ENCODE measurements at places on chromosomes 6 and 20.
A peak's percentile ranks its signal among the peaks of the same experiment; 100 is the strongest.

- no peak for DNase-seq
Measured at GRCh38 chr20:59460352-59460751, 144.0 kb upstream of the PHACTR3 start.

DNA sequence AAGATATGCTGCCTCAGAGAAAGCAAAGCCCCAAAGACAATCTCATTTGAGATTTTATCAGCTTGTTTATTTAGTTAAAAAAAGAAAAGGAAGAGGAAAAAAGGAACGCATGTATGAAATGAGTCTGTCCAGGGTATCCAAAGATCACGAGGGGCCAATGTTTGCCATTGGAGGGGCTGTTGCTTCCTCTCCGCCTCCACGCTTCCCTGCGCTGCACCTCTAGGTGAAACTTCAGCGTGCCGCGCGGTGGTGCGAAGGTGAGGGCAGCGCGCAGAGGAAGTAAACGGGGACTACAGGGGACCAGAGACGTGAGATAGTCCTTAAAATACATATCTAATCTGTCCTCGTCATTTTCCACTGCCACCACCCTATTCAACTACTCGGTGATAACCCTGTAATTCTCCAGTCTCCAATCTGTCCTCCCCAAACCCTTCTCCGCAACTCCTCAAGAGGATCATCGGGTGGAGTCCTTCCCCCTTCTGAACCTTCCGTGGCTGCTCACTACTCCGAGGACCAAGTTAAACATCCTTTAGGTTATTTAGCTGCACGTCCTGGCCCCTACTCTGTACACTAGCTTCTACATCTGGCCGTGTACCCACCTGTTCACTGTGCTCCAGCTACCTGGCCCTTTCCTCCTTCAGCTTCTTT, 1.1 kb upstream of the DCBLD1 start:
- no peak for DNase-seq

DNA sequence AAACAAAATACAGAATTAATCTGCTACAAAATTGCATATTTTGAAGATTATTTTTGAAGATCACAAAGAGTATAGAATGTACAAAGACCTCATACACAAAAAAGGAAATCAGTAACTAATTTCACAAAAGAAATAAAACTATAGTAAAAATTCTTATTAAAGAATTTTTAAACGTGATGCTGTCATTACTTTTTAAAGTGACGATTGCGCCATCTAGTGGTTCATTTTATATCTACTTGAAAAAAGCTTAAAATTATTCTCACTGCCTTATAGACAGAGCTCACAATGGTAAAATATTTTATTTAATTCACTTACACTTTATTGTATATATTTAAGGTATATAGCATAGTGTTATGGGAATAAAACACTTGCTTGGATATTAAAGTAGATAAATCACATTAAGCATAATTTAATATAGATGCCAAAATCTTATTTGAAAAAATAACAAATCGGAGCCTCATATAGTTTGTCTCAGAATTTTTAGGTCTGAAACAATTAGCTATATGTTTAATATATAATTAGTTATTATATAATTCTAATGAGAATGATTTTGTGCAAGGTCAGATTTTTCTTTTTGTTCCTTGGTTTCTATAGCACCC, 128.8 kb downstream of the PHF3 start:
- DNase-seq, result peak; percentile 41

GRCh38 chr20:39700528-39700927, 738.4 kb downstream of the DHX35 start:
- DNase-seq, result no peak

- no peak for DNase-seq
Measured at GRCh38 chr6:167469672-167470071, 144.8 kb downstream of the TTLL2 start.

GRCh38 chr6:137402143-137402680, 92.0 kb downstream of the OLIG3 start:
- no peak for DNase-seq

- peak; percentile 15 for DNase-seq
Measured at GRCh38 chr6:6057442-6058053, 50.8 kb upstream of the NRN1 start.

GRCh38 chr6:19757036-19757435, 80.1 kb upstream of the ID4 start:
- no peak for DNase-seq

- DNase-seq, result no peak
Measured at GRCh38 chr6:105373481-105373880, 29.4 kb downstream of the PREP start.

DNA sequence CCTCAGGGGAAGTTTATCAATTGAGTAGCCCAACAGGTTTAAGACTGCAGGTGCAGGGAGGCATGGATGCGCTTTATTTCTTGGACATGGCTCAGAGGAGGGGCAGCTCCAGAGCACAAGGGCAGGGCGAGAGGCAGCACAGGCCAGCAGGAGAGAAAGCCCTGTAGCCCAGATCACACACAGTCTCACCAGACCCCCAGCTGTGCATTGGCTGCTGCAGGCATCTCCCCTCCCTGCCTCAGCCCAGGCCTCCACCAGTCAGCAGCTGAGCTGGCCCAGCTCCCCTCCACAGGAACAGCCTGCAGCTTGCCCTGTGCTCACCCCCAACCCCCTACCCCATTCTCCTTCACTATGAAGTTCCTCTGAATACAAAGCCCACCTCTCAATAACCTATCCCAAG, 24.7 kb downstream of the MRPL14 start:
- no peak for DNase-seq

DNA sequence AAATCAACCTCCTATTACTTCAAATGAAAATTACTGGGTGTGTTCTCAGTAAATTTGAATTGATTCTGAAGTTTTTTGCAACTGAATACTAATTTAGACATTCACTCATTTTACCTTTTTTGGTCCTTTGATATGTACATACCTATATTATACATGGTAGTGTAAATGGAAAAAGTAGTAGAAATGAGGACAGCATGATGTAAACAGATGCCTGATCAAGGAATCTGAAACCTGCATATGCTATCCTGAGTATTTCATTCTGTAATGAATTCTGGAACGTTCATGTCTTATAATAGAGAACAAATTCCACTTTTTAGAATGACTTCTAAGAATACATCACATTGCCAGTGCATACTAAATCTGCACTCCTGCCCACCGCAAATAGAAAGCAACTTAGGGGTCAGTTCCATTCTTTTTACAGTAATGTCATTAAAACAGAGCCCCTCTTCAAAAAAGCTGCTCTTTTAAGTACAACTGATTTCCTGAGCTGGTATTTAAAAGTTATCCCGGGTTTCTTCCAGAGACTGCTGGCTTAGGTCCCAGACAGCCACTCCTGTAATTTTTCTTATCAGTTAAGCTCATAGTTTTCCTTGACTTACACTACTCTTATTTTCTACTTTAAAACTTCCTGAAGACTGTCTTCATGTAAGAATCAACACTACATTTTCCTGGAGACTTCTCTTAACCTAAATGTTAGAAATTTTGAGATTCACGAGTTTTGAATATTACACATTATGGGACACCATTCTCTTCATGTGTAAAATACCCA, 48.4 kb downstream of the MAP3K7 start:
- DNase-seq, result no peak

DNA sequence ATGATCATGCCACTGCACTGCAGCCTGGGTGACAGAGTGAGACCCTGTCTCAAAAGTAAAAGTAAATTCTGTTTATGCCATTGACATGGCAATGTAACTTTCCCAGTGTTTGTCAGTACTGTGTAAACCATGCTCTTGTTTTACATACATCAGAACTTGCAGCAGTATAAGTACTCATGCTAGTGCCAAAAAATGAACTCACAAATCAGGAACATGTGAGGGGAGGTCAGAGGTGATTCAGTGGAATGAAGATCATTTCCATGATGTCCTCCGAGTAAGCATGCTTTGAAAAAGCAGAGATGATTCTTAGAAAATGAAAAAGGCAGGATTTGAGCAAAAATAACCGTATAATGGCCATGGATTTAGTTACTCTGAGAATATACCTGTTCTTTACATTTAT, 81.9 kb downstream of the ANKS1A start:
- no peak for DNase-seq

DNA sequence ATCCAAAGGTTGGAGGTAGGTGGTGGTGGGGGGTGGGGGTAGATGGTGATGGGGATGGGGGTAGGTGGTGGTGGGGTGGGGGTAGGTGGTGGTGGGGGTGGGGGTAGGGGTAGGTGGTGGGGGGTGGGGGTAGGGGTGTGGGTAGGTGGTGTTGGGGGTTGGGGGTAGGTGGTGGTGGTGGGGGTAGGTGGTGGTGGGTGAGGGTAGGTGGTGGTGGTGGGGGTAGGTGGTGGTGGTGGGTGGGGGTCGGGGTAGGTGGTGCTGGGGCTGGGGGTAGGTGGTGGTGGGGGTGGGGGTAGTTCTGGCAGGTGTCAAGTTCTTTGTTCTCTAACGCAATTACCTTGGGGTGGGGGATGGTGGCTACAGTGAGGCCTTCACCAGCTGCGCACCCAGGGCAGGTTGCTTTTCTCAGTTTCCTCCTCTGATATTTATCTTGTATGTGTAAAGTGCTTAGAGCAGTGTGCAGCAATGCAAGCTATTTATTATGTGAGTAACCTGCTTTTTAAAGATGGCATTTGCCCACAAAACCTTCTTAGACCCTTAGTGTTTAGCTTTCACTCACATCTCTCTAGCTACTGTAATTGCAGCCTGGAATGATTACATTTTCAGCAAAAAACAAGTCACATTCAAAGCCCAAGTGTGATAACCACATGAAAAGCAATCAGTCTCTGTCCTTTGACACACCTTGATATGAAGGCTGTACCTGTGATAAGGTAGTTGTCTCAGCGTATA, 8.2 kb upstream of the CCDC167 start:
- DNase-seq, result no peak

GRCh38 chr20:24962182-24962492, 13.1 kb downstream of the CST7 start:
- no peak for DNase-seq

DNA sequence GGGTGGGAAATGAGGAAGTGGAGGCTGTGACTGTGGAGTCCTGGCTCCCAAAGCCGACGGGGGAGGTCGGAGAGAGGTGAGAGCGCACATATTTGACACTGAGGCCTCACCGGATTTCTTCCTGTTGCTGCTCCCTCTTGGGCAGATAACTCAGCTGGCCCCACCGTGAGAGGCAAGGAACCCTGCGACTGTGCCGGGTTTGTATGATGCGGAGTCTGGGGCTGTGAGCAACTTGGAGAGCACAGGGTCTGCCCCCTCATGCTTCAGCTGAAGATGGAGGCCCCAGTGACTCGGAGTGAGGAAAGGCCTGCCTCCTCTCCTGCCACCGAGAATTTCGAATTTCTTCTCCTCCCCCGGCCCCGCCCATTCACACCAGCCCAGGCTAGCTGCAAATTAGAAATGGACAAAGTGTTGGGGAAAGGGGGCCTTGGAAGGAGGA, 160.6 kb downstream of the GRM4 start:
- no peak for DNase-seq

DNA sequence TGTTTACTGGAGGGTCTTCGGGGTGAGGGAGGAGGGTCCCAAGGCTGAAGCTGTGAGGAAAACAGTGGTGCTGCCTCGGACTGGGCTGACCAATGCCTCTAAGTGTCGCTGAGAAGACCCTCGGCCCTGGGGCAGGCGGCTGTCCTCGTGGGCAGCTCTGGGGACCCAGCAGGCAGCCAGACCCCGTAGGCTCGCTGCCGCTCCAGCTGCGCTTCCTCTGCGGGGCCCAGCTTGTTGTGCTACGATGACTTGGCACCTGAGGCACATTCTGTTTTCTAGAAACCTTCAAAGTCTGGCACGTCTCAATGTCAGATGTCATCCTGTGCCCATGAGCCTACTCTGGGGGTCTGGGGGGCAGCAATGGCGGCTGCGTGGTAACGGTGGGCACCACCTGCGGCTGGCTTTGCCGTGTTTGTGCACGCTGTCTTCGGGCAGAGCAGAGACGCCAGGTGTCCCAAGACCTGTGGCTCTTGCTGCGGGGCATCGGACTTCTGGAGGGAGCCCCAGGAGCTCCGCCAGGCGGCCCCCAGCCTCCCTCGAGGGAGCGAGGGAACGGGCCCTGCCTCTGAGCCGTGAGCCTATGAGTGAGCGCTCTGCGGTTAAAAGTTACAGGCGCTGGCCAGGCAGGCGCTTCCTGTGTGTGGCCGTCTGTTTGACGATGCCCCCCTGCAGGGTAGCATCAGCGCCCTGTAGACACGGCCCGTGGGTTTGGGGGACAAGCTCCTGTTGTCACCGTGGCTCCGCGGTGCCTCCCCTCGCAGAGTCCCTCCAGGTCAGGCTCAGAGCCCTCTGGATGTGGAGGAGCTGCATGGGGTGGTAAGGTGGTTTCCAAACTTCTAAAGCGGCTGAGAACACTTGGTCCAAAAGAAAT, 6.8 kb downstream of the SLC17A9 start:
- no peak for DNase-seq

DNA sequence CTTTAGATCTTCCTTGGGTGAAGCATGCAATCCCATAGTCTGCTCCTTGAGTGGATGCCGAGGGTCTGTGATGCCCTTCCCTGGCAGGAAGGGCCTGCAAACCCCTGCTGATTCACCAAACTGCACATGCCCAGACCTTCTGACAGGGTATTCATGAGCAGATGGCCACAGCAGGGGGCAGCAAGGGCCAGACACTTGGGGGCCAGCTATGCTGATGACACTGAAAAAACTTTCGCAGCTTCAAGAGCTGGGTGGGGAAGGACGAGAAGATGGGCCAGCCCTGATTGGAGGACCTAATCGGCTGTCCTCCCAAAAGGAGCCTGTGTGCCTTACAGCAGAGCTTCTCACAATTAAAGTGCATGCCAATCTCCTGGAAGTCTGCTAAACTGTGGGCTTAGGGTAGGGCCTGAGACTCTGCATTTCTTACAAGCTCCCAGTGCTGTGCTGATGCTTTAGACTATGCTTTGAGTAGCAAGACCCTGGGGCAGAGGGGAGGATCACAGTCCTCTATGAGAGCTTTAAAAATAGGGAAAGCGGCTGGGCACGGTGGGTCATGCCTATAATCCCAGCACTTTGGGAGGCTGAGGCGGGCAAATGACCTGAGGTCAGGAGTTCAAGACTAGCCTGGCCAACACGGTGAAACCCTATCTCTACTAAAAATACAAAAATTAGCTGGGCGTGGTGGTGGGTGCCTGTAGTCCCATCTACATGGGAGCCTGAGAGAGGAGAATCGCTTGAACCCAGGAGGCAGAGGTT, 15.2 kb upstream of the GDAP1L1 start:
- DNase-seq, result no peak

DNA sequence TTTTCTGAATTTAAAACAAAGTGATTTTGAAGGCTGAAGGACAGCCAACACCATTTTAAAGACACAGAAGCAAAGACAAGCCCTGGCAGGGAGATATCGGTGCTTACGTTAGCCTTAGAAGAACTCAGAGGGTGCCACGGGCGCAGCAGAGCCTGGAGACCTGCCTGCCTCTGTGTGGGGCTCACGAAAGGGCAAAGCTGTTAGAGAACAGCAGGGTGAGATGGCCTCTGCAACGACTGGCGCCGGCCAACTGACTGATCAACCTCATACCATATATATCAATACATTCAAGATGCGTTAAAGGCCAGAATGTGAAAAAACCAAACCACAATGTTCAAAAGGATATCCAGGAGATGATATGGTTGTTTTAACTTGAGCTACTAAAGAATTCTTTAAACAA, 151.0 kb upstream of the RPS6KA2 start:
- no peak for DNase-seq

- no peak for DNase-seq
Measured at GRCh38 chr6:129621252-129621651, 88.7 kb downstream of the ARHGAP18 start.

GRCh38 chr6:109292983-109293586, 89.2 kb downstream of the CD164 start:
- no peak for DNase-seq

GRCh38 chr6:393391-394221, 2.1 kb downstream of the IRF4 start:
- no peak for DNase-seq

GRCh38 chr20:23225407-23226060, 125.1 kb upstream of the NXT1 start:
- no peak for DNase-seq
